Activated effector memory CD4-positive, alpha-beta T cell treated with Interleukin-2 at 50 U/mL for 16 hours (primary cell): ENCODE measurements at places on chromosomes 2 and 18.

DNA sequence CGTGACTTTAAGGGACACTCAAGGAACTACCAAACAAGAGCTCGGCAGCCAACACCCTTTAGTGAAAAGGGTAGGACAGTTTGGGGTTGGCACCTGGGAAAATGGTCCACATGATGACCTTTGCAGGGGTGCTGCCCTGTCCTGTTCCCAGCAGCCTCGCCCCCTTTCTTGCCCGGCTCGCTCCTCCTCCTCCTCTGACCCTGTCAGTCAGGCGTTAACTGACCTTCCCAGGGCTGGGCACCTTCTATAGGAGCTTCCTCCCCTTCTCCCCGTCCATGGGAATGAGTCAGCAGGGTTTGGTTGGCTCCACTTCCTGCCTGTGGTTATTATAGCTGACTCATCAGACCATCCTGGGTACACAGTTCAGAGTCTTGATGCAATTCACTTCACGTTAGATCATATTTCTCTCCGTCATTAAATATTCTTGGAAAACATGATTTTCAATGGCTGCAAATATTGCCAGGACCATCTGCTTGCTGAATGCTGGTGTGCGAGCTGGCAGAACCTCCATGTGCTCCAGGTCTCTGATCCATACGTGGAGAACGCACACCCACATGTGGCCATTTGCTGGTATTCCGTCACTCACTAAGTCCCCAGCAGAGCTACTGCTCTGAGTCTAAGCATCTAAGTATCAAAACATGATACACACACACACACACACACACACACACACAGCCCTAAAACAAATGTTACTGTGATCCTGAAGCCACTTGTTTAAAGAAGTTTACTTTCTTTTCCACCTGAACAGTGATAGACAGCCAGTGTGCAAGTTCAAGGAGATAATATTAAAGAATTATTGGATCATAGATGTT, 185.0 kb downstream of the ANAPC1 start:
- DNase-seq = peak; percentile 56

DNA sequence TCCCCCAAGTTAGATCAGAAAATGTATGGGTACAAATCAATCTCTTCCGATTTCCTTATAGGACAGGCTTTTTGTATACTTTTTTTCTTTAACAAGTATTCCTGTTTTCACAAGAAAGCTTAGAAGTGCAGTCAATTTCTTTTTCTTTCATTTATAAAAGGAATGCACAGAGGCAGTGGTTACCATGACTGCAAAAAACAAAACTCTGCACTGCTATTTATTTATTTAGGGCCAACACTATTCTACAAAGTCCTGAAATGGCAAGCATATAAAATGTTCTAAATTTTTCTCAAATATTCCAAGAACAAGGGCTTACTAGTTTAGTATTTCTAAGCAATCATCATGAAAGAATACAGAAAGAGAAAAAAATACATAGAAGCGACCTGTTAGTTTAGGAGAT, 22.2 kb downstream of the ATAD2B start:
- DNase-seq = no peak

DNA sequence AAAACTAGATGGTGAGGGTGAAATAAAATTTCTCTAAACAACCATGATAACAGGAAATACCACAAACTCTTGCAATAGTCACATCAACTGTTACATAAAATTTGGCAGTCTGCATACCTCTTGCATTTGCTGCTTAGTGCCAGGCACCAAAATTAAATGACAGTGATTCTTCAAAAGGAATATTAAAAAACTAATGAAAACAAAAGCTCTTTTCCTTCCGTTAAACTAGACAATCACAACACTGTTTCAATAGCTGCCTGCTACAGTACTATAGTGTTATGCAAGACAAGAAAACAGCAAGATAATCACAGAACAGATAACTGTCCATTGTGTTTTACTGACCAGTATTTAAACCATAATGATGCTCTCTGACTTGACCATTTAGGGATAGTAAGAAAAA, 239.0 kb upstream of the SMAD7 start:
- DNase-seq = no peak

DNA sequence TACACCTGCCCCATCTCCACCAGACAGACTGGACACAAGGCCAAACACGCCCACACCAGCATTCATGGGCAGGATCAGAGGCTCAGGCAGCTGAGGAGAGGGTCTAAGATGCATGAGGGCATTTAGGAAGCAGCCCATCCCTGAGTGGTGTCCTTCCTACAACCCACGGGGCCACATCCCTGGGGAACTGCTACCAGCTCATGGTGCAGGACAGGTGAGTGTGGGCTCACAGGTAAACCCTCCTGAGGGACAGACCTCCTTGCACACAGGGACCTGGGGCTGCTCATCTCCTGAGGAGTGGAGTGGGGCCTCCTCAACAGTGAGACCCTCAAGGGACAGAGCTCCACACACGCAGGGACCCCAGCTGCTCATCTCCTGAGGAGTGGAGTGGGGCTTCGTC, 14.6 kb downstream of the PARD6G start:
- no peak for DNase-seq

DNA sequence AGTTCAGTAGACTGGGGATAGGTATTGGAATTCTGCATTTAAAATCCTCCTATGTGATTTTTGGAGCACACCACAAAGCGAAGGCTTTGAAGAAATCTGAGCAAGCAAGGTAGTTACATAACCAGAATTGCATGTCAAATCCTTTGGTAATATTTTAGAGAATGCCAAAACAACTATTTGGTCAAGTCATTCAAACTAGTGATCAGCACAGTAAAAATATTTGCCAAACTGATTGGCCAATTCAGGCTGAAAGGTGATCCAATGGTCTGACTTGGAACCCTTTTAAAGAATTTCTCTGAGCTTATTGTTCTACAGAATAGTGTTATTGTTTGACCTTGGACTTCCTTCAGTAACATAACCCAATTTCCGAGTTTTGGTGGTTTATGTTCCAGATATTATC, 214.2 kb upstream of the ETAA1 start:
- no peak for DNase-seq

GRCh38 chr2:102436323-102436722, 13.4 kb downstream of the IL18RAP start:
- no peak for DNase-seq

DNA sequence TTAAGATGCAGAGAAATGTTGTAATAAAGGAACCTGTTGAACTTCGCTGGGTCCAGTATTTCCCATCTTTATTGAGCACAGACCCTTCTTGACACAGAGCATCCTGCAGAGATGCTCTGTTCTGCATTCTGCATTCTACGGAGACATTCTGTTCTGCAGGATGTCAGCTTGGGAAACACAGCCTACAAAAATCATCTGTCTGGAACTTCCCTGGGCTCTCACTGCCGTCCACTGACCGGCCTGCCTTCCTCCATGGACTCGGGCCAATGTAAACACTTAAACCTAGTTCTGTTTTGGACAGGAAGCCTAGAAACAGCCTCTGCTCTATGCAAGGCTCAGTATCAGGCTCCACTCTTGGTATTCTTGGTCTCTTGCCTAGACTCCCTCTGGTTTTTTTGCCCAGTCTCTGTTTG, 90.0 kb upstream of the PPP1CB start:
- no peak for DNase-seq

- DNase-seq = no peak
Measured at GRCh38 chr2:16725549-16725948, 59.9 kb upstream of the CYRIA start.

GRCh38 chr2:145752091-145752806, 1232.3 kb upstream of the ZEB2 start:
- DNase-seq = no peak

DNA sequence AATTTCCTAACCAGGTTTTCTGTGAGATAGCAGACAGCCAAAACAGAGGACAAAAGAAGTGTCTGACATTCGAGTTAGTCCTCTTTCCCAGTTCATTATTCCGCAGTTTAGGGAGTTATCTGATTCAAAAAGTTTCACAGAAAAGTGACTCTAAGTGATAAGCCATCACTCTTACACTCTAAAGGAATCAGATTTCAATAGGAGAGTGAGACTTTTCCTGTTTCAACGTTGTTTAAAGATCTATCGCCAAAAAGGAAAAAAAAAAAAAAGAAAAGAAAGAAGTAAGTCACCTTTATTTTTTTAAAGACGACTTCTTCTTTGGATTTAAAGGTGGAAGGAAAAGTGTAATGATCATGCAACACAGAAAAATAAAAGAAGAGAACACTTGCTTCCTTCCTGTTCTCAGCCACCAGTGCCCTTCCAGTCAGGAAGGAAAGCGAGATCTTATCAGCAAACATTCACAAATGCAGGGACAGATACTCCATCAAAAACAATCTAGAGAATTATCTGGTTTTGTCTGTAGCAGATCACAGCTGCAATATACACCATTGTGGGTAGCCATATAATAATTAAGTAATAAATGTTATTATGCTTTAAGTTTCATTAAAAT, 49.8 kb downstream of the TFPI start:
- no peak for DNase-seq

DNA sequence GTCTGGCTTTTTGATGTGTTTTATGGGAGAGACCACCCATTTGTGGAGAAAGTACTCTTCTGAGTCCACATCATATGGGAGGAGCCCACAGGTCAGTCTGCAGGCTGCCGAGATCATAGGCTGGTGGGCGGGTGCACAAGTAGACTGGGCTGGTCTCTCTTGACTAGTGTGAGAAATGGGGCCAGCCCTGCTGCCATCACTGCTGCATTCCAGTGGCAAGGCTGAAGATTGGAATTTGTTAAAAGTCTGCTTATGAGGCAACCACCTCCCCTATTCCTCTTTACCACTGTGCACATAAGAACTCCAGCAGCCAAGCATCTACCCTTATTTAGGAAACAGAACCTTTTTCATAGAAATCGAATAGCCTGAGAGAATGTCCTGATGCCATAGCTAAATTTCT, 200.7 kb downstream of the DIS3L2 start:
- DNase-seq = no peak

GRCh38 chr2:7203056-7203467, 285.9 kb downstream of the RNF144A start:
- peak; percentile 16 for DNase-seq
